ENCODE measurements at places on chromosomes 12 and 14.

- no peak for DNase-seq
Observed at GRCh38 chr12:49345825-49346658, 646 bp upstream of the DNAJC22 start.

DNA sequence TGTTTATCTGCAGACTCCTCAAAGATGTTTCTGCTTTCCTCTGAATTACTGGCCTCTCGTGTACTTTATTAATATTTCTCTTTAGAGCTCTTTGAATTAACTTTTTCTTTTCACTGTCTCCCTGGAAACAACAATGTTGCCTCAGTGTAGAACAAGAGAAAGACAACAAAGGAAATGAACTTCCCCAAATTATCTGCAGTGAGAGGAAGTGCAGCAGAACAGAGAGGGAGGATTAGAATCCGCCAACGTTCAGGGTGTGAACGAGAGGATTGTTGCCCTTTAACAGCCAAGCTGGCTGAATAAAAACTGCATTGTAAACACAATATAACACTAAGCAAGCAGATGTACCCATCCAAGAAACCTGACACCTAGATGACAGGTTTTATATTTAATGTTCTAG, 375.9 kb downstream of the GALC start:
- DNase-seq, result no peak

GRCh38 chr12:64318605-64319004, 72.0 kb downstream of the C12orf56 start:
- DNase-seq, result no peak

DNA sequence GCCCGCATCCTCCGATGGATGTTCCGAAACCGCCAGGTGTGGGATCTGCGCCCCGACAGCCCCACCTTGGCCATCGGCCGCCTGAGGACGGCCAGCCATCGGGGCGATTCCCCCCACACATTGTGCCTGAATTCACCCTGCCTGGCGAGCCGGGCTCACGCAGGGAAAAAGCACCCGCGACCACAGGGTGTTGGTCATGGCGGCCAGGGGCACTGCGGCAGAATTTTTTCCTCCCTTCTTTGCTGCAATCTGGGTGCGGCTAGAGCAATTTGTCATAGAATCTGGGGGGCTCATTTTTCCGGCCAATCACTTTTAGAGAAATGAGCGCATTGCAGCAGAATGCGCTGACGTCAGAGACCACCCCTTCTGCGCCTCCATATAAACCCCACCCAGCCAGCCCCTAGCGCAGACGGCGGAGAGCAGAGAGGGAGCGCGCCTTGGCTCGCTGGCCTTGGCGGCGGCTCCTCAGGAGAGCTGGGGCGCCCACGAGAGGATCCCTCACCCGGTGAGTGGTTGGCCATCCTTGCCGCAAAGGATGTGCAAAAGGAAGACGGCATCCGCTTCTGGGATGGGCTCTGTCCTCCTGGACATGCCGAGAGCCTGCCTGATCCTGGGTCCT, at the start of gene MEG3:
MEG3 (plus strand) TSS at position 406 of the 619 bp plus-strand sequence.
- DNase-seq, result no peak

DNA sequence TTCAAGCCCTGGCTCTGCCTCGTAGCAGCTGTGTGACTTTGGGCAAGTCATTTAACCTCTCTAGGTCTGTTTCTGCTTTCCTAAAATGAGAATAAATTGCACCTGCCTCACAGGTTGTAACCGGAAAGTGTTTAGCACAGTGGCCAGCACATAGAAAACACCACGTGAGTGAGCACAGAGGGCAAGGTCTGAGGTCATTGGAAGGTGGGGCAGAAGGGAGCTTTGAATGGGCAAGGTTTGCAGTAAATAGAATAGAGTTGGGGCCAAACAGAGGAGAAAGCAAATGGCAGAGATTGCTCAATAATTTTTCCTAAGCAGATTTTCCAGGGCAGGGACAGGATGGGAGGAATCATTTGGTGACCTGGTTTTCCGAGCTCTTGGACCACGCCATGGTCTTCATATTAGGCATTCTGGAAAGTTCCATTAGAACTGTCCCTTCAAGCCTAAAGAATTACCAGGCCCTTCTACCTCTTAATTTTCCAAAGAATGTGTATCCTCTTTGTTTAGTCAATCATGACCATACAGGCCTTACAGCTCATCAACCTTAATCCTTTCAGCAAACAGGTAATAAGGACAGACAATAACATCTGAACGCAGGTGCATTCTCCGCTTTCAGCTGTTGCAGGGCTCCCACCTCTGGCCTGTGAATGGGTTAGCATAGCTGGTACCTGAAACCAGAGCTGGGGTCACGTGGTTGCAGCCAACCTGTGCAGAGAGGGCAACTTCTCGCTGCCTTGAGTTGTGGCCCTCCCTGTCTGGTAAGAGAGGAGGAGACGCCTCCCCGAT, 53.8 kb downstream of the VWF start:
- no peak for DNase-seq

DNA sequence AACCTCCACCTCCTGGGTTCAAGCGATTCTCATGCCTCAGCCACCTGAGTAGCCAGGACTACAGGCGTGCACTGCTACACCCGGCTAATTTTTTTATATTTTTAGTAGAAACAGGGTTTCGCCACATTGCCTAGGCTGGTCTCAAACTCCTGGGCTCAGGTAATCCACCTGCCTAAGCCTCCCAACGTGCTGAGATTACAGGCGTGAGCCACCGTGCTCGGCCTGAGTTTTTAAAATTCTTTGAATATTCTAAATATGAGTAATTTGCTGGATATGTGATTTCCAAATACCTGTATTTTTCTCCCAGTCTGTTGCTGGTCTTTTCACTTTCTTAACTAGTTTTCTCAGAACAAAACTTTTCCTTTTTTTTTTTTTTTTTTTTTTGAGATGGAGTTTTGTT, 27.4 kb downstream of the GIT2 start:
- DNase-seq, result no peak

DNA sequence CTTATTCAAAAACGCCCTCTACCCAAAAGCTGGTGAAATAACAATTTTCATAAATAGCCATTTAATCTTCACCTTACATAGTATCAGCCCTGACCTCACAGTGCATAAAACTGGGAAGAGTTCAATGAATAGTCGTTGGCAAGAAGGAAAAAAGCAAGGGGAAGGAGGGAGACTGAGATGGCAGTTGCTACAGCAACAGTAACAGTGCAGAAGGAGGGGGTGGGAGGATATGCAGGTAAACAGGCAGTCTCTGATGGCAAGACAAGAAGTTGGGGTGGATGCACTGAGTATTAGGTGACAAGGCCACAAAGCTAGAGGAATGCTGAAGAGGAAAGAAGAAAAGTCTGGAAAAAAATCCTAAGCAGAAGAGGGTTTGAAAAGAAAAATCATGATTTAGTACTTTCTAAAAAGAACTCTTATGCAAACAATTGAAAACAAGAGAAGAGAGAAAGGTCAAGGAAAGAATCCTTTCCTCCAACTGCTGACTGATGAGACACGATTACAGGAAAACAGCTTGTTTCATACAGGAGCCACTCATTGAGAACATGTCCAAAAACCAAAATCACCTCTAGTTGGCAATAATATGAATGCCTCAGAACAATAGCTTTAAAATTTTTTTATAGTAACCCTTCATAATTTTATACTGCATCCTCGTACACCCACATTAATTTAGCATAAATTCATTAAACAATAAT, 56.0 kb downstream of the DCAF5 start:
- no peak for DNase-seq

DNA sequence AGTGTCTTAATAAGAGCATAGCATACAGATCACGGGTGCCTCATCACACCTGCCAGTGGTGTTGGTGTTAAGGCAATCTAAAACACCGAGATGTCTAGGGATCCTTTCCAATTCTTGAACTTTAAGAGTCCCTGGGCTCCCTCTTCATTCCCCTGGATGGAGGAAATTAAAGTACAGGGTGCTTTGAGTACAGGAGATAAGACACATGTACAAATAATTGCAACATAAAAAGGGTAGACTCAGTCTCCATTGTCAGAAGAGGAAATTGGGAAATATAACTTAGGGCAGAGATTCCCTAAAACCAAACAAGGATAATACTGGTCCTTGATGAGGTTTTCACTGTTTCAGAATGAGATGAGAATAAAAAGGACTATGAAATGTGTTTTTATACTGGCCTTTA, 34.9 kb downstream of the SCFD1 start:
- DNase-seq, result no peak
